ENCODE measurements at places on chromosomes 12 and 14.

DNA sequence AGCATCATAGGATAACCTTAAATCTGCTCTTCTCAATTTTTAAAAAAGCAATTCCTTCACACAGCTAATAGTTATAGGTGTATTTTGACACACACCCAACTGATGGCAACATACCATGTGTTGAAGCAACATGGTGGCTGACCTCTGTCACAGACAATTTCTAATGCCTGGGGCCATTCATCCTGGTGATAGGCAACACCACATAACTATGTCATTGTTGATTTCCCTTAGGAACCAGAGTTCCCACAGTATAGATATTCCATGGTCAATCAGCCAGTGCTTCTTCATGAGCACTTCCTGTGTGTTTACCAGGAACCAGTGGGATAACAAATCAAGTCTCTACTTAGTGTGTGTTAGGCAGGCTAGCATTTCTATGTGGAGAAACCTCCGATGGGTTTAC lies 88.3 kb downstream of the FIGNL2 start:
- DNase-seq = no peak

DNA sequence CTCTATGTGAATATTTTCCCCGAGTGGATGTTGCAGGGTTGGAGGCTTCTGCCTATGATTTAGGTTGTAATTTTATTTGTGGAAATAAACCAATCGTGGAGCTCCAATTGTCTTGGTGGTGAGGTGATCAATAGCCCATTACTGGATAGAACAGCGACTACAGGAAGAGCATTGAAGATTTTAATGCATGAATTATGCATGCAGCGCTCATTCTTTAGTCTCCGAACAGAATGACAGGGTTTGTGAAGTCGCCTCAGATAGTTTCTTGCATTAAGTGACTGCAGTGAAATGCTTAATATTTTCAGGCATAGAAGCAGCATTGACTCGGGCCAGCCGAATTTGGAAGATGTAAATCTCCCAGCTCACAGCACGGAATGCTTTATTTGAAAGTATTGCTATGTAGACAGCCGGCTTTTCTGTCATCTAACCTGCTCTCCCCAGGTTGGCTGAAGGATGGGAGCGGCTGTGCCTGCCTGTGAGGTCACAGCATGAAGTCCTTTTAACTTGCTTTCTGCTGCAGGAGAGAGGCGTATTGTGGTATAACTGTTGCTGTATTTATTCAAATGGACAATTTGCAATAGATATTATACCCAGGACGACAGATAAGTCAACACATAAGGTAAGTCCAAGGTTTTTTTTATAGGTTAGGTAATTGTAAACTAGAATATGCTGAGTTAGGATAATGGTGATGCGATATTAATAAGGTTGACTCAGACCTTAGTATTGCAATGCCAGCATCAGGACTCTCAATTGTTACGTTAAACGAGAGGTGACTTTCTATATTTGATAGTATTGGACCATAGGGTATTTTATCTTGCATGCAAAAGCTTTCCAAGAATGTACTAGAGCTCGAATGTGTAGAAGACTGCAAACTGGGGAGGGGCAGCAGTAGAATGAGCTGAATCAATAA lies 135.7 kb downstream of the CNTN1 start:
- DNase-seq = no peak

- no peak for DNase-seq
Measured at GRCh38 chr14:74542056-74542685, 48.6 kb downstream of the ISCA2 start.

GRCh38 chr14:61279082-61279481 lies 2.1 kb downstream of the TMEM30B start:
- DNase-seq = no peak

DNA sequence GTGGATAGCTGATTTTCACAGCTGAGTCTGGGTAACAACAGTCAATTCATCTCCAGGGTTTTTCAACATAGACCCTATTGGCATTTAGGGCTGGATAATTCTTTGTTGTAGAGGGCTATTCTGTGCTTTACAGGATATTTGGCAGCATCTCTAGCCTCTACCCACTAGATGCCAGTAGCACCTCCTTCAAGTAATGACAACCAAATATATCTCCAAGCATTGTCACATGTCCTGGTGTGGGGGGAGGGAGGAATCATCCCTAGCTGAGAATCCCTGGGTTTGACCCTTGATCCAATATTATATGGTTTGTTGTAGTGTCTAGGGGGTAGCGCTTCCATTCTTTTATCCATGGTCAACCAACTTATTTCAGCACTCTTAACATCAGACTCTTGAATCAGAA lies 157.2 kb downstream of the ANO4 start:
- no peak for DNase-seq

DNA sequence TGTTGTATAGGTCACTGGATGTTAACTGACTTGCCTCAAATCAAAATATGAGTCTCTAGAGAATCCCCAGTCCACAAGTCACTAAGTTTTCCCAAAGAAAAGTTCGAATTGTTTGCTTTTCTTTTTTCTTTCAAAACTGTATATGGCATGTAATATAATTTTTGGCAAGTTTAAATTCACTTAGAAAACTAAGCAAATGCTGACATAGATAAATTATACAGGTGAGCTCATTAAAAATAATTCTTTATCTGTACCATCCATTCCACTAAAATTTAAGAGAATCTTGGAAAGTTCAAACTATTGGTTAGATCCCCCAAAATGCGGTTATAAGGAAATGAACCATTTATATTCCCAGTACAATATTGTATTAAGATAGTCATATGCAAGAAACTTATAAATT lies 145.6 kb upstream of the AMIGO2 start:
- no peak for DNase-seq

DNA sequence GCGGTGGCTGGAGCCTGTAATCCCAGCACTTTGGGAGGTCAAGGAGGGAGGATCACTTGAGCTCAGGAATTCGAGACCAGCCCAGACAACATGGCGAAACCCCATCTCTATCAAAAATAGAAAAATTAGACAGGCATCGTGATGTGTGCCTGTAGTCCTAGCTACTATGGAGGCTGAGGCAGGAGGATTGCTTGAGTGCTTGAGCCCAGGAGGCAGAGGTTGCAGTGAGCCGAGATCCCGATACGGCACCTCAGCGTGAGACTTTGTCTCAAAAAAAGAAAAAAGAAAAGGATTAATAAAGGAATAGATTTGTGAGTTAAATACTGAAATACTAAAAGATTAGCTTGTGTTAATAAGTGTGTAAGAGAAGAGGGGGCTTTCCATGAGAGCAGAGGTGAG lies 29.4 kb downstream of the RPGRIP1 start:
- no peak for DNase-seq

DNA sequence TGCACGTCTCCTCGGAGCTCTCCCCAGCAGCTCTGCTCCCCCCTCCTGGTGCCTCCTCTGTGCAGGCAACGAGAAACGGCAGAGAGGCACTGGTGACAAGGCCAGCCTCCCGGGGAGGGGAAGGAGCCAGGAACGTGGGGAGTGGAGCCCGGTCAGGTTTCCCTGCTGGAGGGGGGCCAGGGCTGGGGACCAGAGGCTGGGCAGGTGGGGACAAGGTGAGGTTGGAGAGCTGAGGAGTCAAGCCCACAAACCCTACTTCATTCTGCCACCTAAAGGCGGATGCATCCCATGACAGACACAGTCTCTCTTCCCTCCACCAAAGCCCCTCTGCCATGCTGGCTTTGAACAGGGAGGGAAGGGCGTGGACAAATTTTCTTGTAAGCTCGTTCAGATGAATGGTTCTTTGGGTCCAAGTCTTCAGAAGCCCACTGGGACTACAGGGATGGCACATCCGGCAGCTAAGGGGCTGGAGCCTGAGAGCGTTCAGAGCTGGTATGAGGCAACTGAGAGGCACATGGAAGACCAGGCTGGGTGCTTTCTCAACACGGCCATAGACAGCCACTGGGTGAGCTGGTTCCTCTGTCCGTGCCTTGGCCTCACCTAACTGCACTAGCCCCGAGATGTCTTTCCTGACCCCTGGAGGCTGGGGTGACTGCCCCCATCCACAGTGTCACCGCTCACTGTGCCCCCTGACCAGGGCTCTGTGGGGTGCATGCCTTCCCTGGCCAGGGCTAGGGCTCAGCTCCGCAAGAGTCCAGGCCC lies 105.9 kb downstream of the RBM19 start:
- no peak for DNase-seq

DNA sequence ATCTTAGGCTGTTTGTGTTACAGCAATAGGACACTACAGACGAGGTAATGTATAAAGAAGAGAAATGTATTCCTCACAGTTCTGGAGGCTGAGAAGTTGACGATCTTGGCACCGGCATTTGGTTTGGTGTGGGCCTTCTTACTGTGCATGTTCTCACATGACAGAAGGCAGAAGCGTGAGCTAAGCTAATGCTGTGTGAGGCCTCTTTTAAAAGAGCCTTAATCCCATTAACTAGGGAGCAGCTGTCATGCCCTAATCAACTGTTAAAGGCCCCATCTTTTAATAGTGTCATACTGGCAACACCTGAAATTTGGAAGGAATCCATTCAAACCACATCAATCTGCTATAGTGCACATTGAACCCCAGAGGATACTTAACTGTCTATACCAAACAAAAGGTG lies 992.9 kb downstream of the GALC start:
- no peak for DNase-seq

GRCh38 chr12:10179776-10180181 lies 947 bp downstream of the TMEM52B start:
- no peak for DNase-seq

- no peak for DNase-seq
Measured at GRCh38 chr12:104496336-104496735, 39.6 kb downstream of the CHST11 start.

DNA sequence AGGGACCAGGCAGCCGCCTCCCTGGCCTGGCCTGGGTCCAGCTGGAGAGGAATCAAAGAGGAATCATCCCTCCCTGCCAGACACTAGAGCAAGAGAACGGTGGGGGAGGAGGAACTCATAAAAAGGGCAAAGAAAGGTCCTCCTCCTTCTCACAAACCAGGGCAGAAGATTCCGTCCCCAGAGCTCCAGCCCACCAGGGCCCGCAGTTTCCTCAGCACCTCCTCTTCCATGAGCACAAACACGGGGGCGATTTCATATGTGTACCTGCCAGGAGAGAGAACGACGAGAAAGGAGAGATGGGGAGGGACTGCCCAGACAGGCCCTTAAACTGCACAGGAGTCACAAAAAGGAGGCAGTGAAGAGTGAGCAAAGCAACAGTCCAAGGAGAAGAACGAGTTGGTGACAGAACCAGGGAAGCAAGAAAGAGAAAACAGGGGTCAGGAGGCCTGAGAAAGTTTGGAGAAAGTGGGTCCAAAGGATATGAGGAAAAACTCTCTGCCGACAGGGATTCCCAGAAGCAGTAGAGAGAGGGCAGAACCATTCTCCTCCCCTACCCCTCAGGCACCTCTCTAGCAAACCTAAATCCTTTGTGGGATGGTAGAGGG lies 8.7 kb upstream of the ZNF740 start:
- DNase-seq = no peak

- no peak for DNase-seq
Measured at GRCh38 chr12:116697305-116697704, 40.6 kb downstream of the SPRING1 start.

DNA sequence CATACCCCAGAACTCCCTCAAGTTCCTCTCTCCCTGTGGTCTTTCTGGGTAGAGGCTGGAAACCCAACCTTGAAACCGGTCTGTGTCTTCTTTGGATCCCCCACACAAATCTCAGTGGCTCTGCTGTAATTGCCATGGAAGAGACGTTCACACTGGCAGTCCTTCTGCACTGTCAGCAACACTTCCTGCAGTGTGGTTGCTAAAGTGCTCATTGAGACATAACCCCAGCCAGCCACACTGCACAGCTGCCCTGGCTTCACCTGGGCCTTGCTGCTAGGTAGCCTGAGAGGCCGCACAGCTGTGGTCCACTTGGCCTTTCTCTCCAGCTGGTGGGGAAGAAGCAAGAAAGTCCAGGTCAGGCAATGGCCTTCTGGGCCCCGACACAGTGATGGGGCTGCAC lies 2.4 kb downstream of the GZMH start:
- DNase-seq = no peak

DNA sequence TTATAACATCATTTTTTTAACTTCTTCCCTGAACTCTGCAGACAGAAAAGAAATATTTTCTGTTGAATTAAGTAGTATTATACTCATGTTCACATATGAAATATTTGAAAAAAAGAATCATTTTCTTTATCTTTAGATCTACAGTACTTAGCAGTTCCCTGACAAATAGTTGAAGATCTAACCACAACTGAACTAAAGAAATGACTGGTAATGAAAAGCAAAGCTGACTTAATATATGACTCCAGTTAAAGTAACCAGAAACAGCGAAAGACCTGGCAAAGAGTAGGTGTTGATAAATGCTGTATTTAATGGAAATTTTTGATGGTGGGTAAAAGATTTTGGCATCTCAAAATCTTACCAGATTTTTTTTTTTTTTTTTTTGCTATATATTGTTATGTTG lies 207.1 kb upstream of the SLC16A7 start:
- DNase-seq = no peak

Data from brain pericyte (primary cell).